Smooth muscle cell of trachea (primary cell): ENCODE measurements at places on chromosomes 2 and 18. TPM values are rescaled to one million over a fixed set of nuclear protein-coding genes. Genes with fewer than 3 reads are reported as not detected.

MAB21L4 gene
- not detected in 2 replicates for total RNA-seq

MYL1 gene
- total RNA-seq: not detected in 2 replicates

MGAT4A gene
- total RNA-seq: 0.83 and 2.2 TPM in 2 replicates

HJURP gene
- 1.5 and 21.8 TPM in 2 replicates for total RNA-seq

ANKRD30BL gene
- not detected in 2 replicates for total RNA-seq

HOXD12 gene
- total RNA-seq: not detected in 2 replicates

FAP gene
- 112 and 143 TPM in 2 replicates for total RNA-seq

EMX1 gene
- total RNA-seq: not detected in 2 replicates

MSTN gene
- total RNA-seq: 0.17 and 0.29 TPM in 2 replicates

LRRTM4 gene
- under 0.01 TPM in 1 of 2 replicates, not detected in the other for total RNA-seq

SLC38A11 gene
- total RNA-seq: 0.29 and 0.99 TPM in 2 replicates

CHRND gene
- total RNA-seq: not detected in 2 replicates

ERFE gene
- 3.6 and 4.2 TPM in 2 replicates for total RNA-seq

ZNF385B gene
- total RNA-seq: not detected in 2 replicates

C2orf15 gene
- total RNA-seq: not detected in 2 replicates

LIMS2 gene
- total RNA-seq: 0.44 and 2.3 TPM in 2 replicates

TMEM178A gene
- 1.0 and 1.3 TPM in 2 replicates for total RNA-seq

MAPK4 gene
- not detected in 2 replicates for total RNA-seq

GKN2 gene
- not detected in 2 replicates for total RNA-seq

NTSR2 gene
- not detected in 2 replicates for total RNA-seq

NXPH2 gene
- total RNA-seq: not detected in 2 replicates

BOLL gene
- not detected in 2 replicates for total RNA-seq

MAIP1 gene
- 33.6 and 36.2 TPM in 2 replicates for total RNA-seq

UGT1A3 gene
- total RNA-seq: not detected in 2 replicates

GULP1 gene
- total RNA-seq: 56.6 and 66.8 TPM in 2 replicates

OTOS gene
- total RNA-seq: 1.2 TPM in 1 of 2 replicates, not detected in the other

FBLN7 gene
- total RNA-seq: 0.17 and 0.29 TPM in 2 replicates

ALPI gene
- not detected in 2 replicates for total RNA-seq

C2orf80 gene
- total RNA-seq: not detected in 2 replicates

CYP1B1 gene
- total RNA-seq: 31.1 and 184 TPM in 2 replicates

UBR3 gene
- 32.3 and 52.1 TPM in 2 replicates for total RNA-seq

UPP2 gene
- under 0.01 TPM in 1 of 2 replicates, not detected in the other for total RNA-seq

NGEF gene
- total RNA-seq: 0.44 and 4.3 TPM in 2 replicates

EFHD1 gene
- under 0.01 TPM in 1 of 2 replicates, not detected in the other for total RNA-seq

KRTCAP3 gene
- total RNA-seq: not detected in 2 replicates

PSTPIP2 gene
- 7.3 and 11.5 TPM in 2 replicates for total RNA-seq

NCOA1 gene
- 15.4 and 16.6 TPM in 2 replicates for total RNA-seq

GRHL1 gene
- 0.58 and 0.66 TPM in 2 replicates for total RNA-seq

RPRM gene
- 0.15 TPM in 1 of 2 replicates, not detected in the other for total RNA-seq

ASB18 gene
- total RNA-seq: not detected in 2 replicates

PSD4 gene
- total RNA-seq: 1.6 and 5.0 TPM in 2 replicates

CHPF gene
- total RNA-seq: 94.8 and 168 TPM in 2 replicates

LOXHD1 gene
- not detected in 2 replicates for total RNA-seq

C2orf72 gene
- 0.17 TPM in 1 of 2 replicates, not detected in the other for total RNA-seq

SERPINB13 gene
- not detected in 2 replicates for total RNA-seq

CYP27C1 gene
- under 0.01 TPM in 1 of 2 replicates, not detected in the other for total RNA-seq

LIMS4 gene
- total RNA-seq: 1.2 and 3.6 TPM in 2 replicates

PROM2 gene
- total RNA-seq: 0.29 and 0.83 TPM in 2 replicates

ERMN gene
- total RNA-seq: not detected in 2 replicates
